ENCODE measurements at places on chromosomes 3 and 15. TPM values are rescaled to one million over a fixed set of nuclear protein-coding genes. Genes with fewer than 3 reads are reported as not detected.

SLC22A13 gene
- total RNA-seq, result not detected

KIF23 gene
- total RNA-seq, result 61.7 TPM

COL8A1 gene
- total RNA-seq, result 114 TPM

ZNF80 gene
- total RNA-seq, result not detected

USF3 gene
- total RNA-seq, result 6.0 TPM

TRIM71 gene
- not detected for total RNA-seq

FEZF2 gene
- not detected for total RNA-seq

FGD5 gene
- not detected for total RNA-seq

OR5K2 gene
- not detected for total RNA-seq

SLC28A2 gene
- total RNA-seq, result not detected

PLA1A gene
- 0.18 TPM for total RNA-seq

CCR2 gene
- total RNA-seq, result not detected

CHRD gene
- 10.7 TPM for total RNA-seq

WDR93 gene
- 1.2 TPM for total RNA-seq

NAALADL2 gene
- 0.86 TPM for total RNA-seq

IMPG2 gene
- 0.18 TPM for total RNA-seq

RNF168 gene
- 13.3 TPM for total RNA-seq

UBL7 gene
- total RNA-seq, result 103 TPM

FGF12 gene
- under 0.01 TPM for total RNA-seq

CAMP gene
- not detected for total RNA-seq

CYP1A2 gene
- not detected for total RNA-seq

SI gene
- not detected for total RNA-seq

FBXO22 gene
- 53.5 TPM for total RNA-seq

LCTL gene
- 0.58 TPM for total RNA-seq

PARP15 gene
- total RNA-seq, result not detected

HTR3E gene
- total RNA-seq, result not detected

SNURF gene
- total RNA-seq, result 2.9 TPM

GUCA1C gene
- not detected for total RNA-seq

SETD2 gene
- total RNA-seq, result 10.7 TPM

EXD1 gene
- not detected for total RNA-seq

PLSCR1 gene
- total RNA-seq, result 38.1 TPM

PIGZ gene
- 2.1 TPM for total RNA-seq

MED12L gene
- 0.29 TPM for total RNA-seq

RBM5 gene
- 61.3 TPM for total RNA-seq

GOLGA8N gene
- total RNA-seq, result 0.71 TPM

ITGA11 gene
- 0.86 TPM for total RNA-seq

IQCF5 gene
- total RNA-seq, result not detected

KLHL40 gene
- total RNA-seq, result not detected

TERB2 gene
- total RNA-seq, result not detected

AHSG gene
- not detected for total RNA-seq

CCDC9B gene
- total RNA-seq, result 5.3 TPM

FILIP1L gene
- total RNA-seq, result 40.1 TPM

IP6K2 gene
- total RNA-seq, result 50.9 TPM
